ENCODE measurements at places on chromosomes 4 and X. TPM values are rescaled to one million over a fixed set of nuclear protein-coding genes. Genes with fewer than 3 reads are reported as not detected.
A peak's percentile ranks its signal among the peaks of the same experiment; 100 is the strongest.

The GSX2 gene
- not detected for polyA plus RNA-seq

The LDB2 gene
- 180 TPM for polyA plus RNA-seq

The SHROOM3 gene
- 9.5 TPM for polyA plus RNA-seq

The RRH gene
- polyA plus RNA-seq: 0.07 TPM

The CYTL1 gene
- polyA plus RNA-seq: 30.0 TPM

The FGF5 gene
- polyA plus RNA-seq: 39.9 TPM

The PNMA5 gene
- not detected for polyA plus RNA-seq

- no peak for DNase-seq
These were observed 7.8 kb upstream of the HAUS3 start for GRCh38 chr4:2249526-2250356.

- no peak for DNase-seq
These were observed 5.4 kb upstream of the PRDM5 start for GRCh38 chr4:120927801-120928409.

- DNase-seq: no peak
These were observed 334.5 kb downstream of the PACRGL start for GRCh38 chr4:21034728-21035127.

- peak; percentile 59 for DNase-seq
These were observed 270.1 kb upstream of the LDB2 start for GRCh38 chr4:17168571-17168970.

DNA sequence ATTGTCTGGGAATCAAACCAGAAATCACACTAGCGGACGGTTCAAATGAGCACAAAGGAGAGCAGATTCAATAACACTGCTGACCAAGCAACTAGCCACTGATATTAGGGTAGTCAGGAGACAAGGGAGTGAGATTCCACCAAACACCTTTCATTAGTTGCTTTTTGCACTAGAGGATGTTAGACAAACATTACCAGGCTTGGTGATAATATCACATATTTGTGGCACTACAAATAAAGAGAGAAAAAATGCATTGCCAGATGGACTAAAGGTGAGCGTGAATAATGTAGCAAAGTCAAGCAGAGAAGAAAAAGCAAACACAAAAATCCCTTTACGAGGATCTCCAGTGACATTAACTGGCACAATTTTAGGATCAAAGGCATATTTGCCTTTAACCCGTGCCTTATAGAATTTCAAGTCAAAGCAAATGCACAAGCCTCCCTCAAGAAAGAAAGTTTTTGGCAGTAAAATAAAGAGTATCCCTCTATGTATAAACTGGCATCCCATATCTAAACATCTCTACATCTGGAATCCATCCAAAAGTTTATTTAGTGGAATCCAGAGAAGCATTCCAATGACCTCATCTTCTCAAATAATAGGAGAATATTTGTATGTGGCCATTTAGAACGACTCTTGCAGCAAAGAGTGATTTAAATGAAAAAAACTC, 290.9 kb downstream of the KCTD8 start:
- DNase-seq: no peak

- no peak for DNase-seq
These were observed 18.2 kb downstream of the GPRASP1 start for GRCh38 chrX:102669526-102669925.

- DNase-seq: no peak
These were observed 142.2 kb downstream of the AMMECR1 start for GRCh38 chrX:110175696-110176095.

DNA sequence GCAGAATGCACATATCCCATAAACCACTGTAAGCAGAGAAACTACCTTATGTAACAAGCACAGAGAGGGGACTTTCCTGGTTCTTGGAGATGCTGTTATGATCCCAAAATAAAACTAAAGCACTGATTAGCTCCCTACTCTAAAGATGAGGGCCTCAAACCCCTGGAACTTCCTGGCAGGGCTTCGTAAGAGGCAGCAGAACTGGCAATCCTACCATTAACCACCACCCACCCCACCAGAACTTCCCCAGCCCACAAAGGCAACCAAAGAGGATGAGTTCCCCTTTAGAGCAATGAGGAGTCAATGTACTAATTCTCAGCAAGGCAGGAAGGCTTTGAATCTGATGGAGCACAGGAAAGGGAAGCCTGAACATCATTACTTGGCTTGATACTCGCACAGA, 436.5 kb upstream of the FRG1 start:
- DNase-seq: no peak

GRCh38 chr4:95524729-95525128, 24.0 kb downstream of the UNC5C start:
- no peak for DNase-seq

- no peak for DNase-seq
These were observed 27.9 kb upstream of the FUNDC1 start for GRCh38 chrX:44570522-44570921.

DNA sequence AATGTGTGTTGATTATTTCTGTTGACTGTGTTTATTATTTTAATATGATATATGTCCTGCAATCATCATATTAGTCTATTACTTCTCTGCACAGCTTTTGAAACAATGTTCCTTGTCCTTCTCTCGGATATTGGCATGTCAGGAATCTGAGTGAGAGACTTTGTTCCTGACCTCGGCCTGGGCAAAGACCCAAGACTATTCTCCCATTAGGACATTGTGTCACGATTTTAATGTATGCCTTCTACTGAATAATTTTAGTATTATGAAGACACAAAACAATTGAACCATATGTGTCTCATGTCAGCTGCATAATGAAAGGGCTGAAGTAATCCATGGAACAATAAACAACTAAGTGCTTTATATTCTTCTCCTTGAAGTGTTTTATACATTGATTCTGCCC, 580.8 kb upstream of the TENM3 start:
- no peak for DNase-seq

DNA sequence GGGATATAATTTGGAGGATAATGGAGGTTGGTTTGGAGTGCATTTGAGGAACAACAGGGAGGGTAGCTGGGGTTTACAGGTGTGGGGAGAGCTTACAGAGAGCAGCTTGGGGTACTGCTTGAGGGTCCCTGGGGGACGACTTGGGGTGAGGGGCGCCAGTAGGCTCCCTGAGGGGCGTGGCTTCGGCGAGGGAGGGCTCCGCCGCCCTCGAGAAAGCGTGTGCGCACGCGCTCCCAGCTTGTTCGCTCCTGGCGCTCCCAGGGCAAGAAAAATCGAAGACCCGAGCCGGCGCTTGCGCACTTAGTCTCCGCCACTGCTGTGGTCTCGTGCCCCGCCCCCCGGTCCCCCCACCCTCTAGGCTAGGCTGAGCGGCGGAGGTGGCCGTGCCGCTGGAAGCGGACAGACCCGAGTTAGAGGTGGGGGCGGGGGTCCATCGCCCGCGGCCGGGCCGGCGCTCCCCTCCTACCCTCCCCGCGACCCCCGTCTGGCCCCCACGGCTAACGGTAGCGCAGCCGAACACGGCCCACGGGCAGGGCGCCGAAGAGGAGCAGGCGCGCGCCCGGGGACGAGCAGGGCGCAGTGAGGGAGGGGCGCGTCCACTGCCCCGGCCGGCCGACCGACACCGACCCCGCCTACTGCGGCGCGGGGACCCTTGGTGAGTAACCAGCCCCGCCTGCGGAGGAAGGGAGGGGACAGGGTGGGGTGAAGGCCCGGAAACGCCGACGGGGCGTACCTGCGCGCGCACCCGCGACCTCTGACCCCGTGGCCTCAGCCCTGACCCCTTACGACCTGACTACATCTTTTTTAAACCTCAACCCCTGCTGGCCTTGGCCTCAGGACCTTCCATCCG, 5.4 kb upstream of the CCDC120 start:
- no peak for DNase-seq

DNA sequence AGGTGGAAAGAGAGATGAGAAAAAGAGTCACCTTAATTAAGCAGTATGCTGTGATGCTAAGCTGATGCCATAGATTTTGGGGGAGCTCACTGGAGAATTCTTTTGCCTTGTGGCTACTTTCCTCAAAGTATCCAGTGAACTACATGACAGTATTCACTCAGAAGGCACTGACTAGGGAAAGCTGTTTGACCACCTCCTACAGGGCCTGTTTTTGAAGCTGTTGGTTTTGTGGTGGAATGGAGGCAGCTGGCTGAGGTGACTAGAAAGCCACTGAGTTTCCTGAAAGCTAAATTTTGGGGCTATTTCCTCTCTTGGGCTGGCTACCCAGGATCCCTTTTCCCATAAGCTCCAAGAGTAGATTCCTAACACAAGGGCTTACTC, 124.8 kb upstream of the EOLA2 start:
- DNase-seq: no peak

DNA sequence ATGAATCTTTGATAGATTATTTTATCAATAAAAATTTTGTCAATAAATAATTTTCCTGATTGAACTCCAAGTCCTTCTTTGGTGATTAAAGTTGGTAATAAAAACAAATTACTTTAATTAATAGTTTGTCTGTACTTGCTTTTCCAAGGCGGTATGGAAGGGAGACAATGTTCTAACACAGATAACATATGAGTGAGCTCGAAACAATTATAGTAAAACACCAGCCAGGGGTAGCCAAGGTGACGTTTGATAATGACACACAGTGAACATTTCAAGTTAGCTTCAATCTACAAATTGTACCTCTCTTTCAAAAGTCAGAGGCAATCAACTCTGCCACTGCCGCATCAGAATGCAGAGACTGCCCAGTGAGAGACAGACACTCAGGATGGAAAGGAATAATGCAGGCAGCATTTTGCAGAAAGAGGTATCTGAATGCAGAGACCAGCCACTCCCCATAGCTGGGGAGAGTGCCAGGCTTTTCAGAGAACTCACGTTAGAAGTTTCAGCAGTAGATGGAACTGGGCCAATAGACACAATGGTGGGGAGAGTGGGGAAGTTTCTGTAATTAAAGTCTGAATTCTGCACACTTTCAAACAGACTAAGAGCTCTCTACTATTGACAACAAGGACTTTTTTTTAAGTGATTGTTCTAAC, 18.1 kb upstream of the ATOH1 start:
- DNase-seq: no peak

DNA sequence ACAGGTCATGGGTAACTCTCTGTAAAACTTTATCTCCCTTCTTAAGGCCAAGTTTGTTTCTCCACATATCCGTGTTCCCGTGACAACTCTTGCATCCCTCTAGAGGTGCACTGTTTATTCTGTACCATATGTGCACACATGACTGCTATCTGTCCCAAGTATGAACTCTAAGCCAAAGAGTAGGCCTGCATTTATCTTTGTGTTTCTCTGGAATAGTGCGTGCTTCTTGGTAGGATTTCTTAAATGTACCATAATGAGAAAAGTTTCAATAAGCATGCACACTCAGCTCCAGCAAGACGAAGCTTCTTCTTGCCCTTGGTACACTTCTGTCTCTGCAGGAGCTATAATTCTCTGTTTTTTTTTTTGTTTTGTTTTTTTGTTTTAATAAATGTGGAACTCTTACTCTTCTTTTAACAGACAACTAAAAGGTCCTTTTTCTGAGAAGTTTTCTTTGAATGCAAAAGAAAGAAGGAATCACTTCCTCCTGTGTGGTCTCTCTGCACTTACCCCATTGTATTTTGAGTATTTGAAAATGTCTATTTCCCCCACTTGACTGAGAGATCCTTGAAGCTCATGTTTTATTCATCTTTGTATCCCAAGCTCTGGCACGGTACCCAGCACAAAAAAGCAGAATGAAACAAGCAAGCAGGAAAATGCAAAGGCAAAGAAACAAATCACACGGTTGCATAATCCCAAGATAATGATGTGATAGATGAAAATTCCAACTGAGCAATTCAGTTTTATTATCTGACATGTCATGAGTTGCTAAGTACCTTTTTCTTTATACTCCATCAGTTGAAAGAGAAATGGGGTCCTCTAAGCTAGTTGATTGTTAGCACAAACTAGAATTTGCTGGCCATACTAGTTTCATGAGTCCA, 521.9 kb upstream of the BOD1L1 start:
- DNase-seq: no peak

GRCh38 chr4:76147454-76148141, 599 bp downstream of the NUP54 start:
- peak; percentile 33 for DNase-seq

DNA sequence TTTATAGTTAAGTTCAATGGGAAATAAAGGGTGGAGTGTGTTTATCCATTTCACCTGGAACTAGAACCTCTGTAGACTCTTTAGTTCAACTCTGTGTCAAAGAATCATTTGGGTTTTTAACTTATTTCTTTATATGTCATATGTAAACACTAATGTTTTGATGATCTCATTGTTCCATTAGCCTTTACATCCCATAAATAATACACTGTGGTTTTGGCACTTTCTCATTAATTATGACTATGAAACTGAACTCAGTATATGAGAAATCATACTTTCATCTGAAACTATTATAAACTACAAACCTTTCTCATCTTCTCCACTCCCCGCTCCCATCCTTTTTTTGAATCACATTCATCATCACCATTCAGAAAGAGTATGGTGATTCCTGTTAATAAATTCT, 31.0 kb downstream of the F8 start:
- DNase-seq: no peak

DNA sequence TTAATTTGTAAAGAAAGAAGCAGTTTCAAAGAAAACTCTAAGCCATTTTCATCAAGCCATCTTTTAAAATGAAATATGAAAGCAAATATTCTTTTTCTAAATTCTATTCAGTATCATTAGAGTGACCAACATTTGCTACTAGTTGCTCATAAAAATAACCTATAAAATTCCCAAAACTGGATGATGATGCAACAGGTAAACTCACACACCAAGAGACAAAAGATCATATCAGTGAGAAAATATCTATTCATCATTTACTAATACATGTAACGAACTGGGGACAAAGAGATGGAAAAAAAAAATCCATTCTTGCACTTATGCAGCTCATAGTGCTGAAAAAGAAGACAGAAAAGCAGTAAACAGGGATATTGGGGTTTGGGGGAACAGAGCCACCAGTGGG, 48.1 kb downstream of the PDGFC start:
- no peak for DNase-seq

DNA sequence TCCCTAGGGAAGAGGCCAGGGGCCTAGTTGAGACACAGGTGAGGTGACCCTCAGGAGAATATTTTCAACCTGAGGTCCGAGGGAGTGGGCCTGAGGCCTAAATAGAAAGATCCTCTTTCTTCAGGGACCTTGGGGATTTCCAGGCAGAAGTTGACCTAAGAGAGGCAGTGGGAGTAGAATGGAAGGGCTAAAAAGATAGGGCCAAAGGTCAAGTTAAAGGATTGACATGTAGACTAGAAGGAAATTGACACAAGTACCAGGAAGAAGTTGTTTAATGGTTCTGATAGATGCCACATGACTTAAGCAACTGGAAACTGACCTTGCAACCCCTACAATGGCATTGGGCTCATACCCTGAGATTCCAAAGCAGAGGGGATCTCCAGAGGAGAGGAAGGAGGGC, 76.9 kb downstream of the SHROOM3 start:
- no peak for DNase-seq
